Activated CD4-positive, alpha-beta memory T cell treated with anti-CD3 and anti-CD28 coated beads, Interleukin-2, amount 10 ng/mL, durations not matched to agents 7 days and 5 days (primary cell): ENCODE measurements at places on chromosomes 4 and X. TPM values are rescaled to one million over a fixed set of nuclear protein-coding genes. Genes with fewer than 3 reads are reported as not detected.

DNA sequence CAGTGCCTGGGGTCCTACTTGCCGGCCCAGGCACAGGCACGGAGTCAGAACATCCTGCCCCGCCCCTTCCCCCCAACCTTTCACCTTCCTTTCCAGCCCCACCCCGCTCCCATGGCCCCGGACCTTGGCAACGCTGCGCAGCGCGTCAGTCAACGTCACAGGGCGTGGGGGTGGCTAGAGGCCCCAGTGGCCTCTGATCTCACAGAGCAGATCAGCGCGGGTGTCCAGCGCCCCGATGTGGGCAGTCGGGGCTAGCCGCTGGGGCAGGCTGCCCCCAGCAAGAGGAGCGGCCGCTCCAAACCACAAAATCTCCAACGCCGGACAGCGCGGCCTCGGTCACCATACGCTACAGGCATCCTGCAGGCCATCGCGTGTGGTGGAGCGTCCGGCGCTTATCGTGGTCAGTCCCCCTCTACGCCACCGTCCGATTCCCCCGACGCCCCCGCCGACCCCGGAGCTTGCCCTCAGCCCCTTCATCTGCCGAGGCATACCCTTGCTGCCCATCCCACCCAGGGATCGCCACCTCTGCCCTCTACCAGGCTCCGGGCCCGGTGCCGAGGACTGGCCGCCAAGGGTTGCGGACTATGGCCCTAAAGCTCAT is 69.6 kb upstream of the APOOL start:
- DNase-seq: no peak

GRCh38 chr4:84498935-84499623 is at the start of gene NKX6-1:
Gene NKX6-1, minus strand, starts transcription at chr4:84499292. Its CDS starts 1,064 bp downstream, at chr4:84498228.
- DNase-seq: no peak

DNA sequence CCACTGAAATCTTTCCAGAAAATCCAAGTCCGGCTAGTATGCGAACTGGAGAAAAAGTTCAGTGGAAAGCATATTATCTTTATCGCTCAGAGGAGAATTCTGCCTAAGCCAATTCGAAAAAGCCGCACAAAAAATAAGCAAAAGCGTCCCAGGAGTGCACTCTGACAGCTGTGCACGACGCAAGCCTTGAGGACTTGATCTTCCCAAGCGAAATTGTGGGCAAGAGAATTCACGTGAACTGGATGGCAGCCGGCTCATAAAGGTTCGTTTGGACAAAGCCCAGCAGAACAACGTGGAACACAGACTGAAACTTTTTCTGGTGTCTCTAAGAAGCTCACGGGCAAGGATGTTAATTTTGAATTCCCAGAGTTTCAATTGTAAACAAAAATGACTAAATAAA is 34.4 kb downstream of the STX18 start:
- DNase-seq: no peak

DNA sequence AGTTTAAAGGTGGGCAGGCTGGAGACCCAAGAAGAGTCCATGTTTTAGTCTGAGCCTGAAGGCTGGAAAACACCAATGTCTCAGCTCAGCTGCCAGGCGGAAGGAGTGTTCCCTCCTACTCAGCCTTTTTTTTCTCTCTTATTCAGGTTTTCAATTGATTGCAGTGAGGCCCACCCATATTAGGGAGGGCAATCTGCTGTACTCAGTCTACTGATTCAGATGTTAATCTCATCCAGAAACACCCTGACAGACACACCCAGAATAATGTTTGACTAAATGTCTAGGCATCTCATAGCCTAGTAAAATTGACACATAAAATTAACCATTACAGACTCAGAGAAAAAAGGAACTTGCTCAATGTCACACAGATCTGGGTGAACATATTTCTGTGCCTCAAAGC is 347.1 kb downstream of the GBA3 start:
- DNase-seq: no peak

Gene STARD8
- total RNA-seq: 3.5 TPM
